AG04449 (cell line): ENCODE measurements at places on chromosomes 3 and 15.

- no peak for DNase-seq
Observed at GRCh38 chr3:192652727-192653126, 74.6 kb downstream of the FGF12 start.

DNA sequence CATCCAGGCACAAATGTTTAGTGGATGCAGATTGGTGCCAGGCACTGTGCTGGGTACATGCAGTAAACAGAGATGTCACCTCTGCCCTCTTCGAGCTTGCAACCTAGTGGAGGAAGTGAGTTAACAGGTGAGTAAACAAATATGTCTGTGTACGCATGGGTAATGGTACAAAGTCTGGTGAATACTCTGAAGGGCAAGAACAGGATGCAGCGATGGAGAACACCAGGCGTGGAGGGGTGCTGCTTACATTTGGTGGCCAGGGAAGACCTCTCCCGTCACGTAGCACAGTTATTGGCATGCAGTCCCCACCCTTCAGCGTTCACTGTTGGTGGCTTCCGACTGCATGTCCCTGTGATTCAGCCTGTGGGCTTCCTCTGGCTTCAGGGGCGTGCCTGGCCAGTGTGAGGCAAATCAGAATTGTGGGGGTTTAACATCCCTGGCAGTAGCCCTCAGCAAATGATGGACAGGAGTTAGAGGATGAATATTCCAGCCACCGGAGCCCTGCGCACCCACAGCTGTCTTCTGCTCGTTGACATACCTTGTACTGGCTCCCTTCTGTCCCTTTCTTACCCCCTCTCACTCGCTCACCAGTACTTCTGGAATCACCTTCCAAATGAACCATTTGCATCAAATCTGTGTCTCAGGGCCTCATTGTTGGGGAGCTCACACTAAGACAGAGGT, 9.1 kb upstream of the HDAC11 start:
- no peak for DNase-seq

GRCh38 chr3:107268469-107268868, 108.8 kb upstream of the CCDC54 start:
- no peak for DNase-seq

- DNase-seq: no peak
Observed at GRCh38 chr3:71051893-71052687, 531.4 kb downstream of the FOXP1 start.

DNA sequence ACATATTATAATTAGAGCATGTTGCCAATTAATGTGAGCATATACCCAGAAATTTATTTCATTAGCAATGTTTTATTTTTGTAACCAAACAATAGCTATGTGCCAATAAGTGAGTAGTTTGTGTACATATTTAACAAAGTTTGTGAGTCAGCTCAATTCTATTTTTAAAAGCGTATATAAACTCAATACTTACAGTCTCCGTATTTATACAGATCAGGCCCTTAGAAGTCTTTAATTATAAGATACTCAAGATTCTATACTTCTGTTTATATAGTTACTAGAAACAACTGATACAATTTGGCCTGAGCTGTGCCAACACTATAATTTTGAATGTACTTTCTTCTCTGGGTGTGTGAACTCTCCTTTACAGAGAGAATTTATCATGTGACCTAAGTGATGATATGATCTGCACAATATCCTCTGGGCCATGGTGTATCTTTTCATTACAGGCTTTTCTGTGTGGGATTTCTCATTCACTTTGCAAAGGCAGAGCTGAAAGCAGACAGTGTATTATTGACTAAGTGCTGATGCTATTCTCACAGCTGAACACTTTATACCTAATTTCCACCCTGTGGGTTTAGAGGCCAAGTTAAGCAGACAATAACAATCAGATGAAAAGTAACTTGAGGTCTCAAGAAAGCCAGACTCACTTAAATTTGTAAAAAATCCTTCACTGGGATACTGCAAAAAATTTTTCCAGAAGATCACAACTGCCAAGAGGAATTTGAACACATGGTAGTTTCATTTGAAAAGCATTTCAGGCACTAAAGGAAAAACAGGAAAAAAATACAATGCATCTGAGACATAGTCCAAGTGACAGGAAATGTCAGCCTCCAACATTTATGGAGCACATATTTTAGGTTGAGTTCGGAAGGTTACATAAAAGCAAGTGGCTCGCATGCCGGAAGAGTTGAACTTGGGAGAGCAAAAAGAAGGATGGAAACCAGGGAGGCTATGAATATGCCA, 277.9 kb upstream of the SEMA6D start:
- DNase-seq: peak; percentile 26
